ENCODE measurements at places on chromosomes 12 and 14.
A peak's percentile ranks its signal among the peaks of the same experiment; 100 is the strongest.

GRCh38 chr12:46266382-46266791 is 2.5 kb downstream of the SLC38A1 start:
- DNase-seq = no peak

DNA sequence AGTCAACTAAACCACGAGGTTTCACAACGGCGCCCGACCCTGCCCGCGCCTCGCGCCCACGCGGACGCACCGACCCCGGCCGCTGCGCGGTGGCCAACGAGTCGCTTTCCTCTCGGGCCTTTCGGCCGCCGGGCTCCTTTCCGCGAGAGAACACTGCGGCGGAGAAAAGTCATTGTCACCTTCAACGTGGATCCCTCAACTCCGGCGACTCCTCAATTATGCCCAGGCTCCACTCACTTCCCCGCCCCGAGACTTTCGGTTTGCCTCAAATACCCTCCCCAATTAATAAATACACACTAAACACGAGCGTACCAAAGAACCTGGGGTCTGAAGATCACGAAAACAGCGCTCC is 450 bp downstream of the SINHCAF start:
- DNase-seq = no peak

GRCh38 chr14:78946949-78947348 is 776.8 kb downstream of the NRXN3 start:
- DNase-seq = no peak

DNA sequence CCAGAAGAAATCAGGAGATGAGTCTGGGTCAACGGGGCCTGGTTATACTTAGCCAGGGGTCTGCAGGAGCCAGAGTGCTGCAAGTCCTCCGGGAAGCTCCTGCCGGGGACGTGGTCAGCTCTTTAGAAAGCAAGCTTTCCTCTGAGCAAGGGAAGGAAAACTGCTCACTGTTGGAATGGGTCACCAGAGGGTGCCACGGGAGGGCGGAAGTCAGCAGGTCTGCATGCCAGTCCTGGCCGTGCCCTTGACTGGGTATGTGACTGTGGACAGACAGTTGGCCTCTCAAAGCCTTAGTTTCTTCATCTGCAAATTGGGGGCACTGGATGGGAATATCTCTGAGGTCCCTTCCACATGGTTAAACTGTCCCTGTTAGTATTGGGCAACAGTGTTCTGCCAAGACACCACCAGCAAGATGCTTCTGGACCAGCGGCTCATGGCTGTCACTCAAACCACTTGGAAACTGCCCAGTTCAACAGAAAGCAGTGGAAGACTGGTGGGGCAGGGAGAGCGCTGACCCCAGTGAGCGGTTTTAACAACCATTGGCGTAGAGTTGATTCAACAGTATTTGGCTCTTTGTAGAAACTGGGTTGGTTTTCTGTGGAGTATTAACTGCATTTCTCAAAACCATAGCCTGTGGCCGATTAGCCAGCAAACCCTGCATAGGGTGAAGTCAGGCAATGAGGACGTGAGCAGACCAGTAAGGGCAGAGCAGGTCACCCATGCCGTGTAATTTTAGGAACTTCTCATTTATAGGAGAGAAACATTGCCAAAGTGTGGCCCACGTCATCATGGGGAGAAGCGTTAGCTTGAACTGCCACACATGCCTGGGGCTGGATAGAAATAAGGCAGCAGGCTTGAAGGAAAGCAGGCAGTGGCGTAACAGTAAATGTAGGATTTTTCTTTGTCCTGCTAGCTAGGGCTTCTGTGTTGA is 163.9 kb upstream of the PRMT8 start:
- no peak for DNase-seq

DNA sequence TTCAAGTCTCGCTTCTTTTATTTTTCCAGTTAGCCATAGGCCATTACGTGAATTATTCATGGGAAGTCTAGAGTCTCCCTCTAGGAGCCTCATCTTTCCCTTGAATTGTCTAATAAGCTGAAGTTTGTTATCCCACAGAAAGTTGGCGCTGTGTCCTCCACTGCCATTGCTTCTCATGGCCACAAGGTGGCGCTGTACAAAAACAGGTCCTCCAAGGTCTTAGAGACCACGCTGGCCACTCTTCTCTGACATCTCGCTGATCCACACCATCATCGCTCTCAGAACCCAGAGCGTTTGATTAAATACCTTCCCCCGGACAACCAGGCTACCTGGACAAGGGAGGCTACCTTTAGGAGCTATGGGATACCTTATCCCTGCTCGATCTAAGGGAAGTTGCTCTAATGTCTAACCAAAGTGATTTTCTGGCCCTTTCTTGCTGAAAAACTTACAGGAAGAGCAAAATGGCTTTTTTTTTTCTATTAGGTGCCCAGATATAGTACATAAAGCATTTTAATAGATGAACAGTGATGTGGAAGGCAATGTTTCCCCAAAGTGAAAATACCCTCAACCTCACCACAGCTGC is 110.0 kb downstream of the CCDC60 start:
- peak; percentile 8 for DNase-seq

- DNase-seq = no peak
Observed at GRCh38 chr12:50749459-50749882, 14.4 kb upstream of the ATF1 start.

DNA sequence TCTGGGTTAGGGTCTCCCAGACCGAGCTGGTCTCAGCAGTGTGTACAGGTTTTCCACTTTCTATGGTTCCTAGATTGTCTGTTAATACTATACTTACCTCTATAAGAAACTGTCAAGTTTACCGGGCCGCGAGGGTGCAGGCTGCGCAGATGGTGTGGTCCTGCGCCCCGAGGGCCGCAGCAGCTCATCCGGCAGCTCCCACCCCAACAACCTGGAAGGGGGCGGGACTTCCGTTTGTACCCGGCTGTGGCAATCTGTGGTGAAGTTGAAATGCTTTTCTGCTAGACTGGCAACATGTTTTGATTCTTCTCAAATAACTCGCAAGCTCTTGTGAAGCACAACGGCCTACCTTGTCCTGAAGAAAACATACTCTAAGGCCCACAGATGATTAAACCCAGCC is at the start of gene CLEC9A:
CLEC9A (plus strand) TSS at position 237 of the 400 bp plus-strand sequence. CDS start 22,006 bp downstream, outside the sequence.
- DNase-seq = no peak

- DNase-seq = no peak
Observed at GRCh38 chr12:53365245-53365904, 14.6 kb upstream of the SP1 start.

- DNase-seq = no peak
Observed at GRCh38 chr14:89368490-89369477, 48.2 kb downstream of the FOXN3 start.

DNA sequence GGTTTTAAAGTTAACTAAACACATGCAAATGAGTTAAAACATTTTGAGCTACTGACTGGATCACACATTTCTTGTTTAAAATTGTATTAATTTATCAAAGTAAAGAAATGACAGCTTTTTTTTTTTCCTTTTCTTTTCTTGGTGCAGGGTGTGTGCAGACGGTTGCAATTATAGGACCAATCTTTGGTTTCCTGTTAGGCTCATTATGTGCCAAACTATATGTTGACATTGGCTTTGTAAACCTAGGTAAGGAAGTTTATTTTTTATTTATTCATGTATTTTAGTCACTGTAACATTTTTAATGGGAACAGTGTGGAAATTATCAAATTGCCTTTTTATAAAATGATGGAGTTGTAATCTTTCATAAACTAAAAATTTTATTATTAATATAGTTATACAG is 21.9 kb downstream of the SLCO1C1 start:
- DNase-seq = no peak

- DNase-seq = no peak
Observed at GRCh38 chr14:58296726-58297125, 1.6 kb upstream of the ARID4A start.

- no peak for DNase-seq
Observed at GRCh38 chr12:54549774-54550451, 512 bp downstream of the PDE1B start.

GRCh38 chr14:101363880-101364391 is 197.4 kb upstream of the DIO3 start:
- DNase-seq = no peak

DNA sequence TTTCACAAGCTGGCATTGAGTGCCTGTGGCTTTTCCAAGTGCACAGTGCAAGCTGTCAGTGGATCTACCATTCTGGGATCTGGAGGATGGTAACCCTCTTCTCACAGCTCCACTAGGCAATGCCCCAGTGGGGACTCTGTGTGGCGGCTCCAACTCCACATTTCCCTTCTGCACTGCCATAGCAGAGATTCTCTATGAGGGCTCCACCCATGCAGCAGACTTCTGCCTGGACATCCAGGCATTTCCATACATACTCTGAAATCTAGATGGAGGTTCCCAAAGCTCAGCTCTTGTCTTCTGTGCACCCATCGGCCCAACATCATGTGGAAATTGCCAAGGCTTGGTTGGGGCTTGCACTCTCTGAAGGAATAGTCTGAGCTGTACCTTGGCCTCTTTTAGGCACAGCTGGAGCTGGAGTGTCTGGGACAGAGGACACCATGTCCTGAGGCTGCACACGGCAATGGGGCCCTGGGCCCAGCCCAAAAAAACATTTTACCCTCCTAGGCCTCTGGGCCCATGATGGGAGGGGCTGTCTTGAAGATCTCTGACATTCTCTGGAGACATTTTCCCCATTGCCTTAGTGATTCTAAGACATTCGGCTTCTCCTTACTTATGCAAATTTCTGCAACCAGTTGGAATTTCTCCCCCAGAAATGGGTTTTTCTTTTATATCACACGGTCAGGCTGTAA is 313.3 kb upstream of the SFSWAP start:
- no peak for DNase-seq

GRCh38 chr14:95322651-95323050 is 2.9 kb upstream of the CLMN start:
- no peak for DNase-seq

- no peak for DNase-seq
Observed at GRCh38 chr14:68349900-68350629, 442.8 kb downstream of the ZFP36L1 start.

GRCh38 chr12:76940671-76941445 is 62.0 kb upstream of the CSRP2 start:
- DNase-seq = no peak

GRCh38 chr14:52352061-52352491 is 38.0 kb downstream of the PTGER2 start:
- DNase-seq = no peak

- DNase-seq = no peak
Observed at GRCh38 chr12:3534511-3534910, 43.5 kb downstream of the PRMT8 start.

DNA sequence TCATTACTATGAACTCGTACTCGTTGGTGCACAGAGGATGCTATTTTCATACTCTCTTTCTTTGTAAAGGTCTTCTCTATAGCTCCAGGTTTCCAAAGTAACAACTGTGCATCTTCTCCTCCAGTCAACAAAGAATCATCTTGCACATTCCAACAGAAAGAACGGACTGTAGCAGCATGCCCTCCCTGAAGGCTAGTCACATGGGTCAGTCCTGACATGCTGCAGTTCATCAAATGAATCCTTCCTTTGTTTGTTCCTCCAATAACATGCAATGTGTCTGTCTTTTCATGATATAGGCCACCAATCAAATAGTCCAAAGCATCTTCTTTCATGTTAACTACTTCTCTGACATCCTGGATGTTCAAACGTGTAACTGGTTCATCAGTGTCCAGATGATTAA is 42.9 kb downstream of the WDR89 start:
- DNase-seq = peak; percentile 35

- DNase-seq = no peak
Observed at GRCh38 chr14:96065661-96066459, 26.7 kb downstream of the C14orf132 start.

- no peak for DNase-seq
Observed at GRCh38 chr14:27391331-27391730, 793.5 kb upstream of the NOVA1 start.

DNA sequence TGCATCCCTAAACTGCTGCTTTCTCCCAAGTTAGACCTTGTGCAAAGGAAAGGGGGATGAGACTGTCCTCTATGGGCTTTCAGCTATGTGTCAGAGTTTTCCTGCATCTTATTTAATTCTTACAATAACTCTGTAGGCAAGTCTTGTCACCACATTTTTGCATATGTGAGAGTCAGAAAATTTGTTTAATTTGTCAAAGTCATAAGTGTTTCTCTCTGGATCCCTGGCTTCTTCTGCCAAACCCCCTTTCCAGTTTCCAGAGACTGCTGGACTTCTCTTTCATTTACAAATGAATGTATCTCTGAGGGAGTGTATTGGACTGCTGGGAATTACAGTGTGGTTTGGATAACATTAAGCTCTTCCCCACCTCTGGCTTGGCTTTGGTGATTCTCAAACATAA is 877.6 kb upstream of the SEL1L start:
- no peak for DNase-seq

DNA sequence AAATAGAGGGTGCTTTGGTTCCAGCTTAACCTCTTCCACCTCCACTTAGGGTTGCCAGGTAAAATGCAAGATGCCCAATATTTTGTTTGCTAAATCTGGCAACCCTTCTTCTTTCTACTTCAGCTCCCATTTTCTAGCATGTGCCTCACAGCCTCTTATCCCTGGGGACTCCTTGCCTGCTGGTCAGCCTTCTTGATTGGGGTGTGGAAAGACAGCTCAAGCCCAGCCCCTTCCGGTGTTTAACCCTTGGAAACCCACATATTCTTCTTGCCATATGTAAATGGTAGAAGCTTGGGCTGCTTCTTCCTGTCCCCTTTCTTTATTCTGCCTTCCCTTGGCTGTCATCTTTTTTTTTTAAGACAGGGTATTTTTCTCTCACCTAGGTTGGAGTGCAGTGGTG is 5.7 kb downstream of the SPIC start:
- DNase-seq = no peak

- DNase-seq = no peak
Observed at GRCh38 chr12:91211866-91212265, 29.2 kb upstream of the DCN start.

DNA sequence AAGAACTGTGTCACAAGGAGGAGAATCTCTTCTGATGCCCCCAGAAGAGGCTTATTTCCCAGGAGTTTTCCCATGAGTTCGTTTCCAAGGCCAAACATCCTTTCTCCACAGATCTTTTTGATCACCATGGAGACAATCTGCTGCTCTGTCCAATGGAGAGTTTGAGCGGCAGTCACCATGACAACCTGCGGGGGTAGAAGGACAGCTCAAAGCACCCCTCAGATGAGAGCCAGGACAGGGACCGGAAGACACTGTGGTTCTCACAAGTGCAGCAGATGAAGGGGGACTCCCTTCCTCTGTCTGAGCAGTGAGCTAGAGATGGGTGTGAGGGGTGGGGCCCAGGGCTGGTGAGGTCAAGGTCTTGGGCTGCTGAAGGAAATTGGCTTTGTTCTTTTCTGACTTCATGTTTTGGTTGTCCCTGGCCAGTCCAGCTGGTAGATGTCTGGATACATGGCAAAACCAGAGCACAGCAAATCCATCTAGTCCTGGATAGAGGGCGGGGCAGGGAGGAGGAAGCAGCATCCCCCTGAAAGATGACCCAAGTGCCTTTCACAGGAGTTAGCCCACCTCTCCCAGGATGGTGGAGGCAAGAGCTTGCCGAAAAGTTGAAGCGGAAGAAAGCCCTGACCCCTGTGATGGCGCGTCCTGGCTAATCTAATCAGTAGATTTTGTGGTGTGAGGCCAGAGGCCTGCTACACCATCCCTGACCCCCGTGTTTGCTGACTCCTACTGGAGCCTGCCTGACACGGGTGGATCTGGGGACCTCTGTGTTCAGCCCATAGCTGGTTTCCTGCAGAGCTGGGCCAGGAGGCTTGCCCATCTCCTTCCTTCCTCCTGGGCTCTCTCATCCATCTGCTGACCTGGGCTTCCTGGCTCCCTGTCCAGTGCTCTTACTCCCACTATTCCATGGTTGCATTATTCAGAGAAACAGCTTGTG is 24.4 kb downstream of the DHRS2 start:
- DNase-seq = peak; percentile 20

All from hippocampal formation (tissue), 2 donors.